ENCODE measurements at places on chromosomes 3 and 15. TPM values are rescaled to one million over a fixed set of nuclear protein-coding genes. Genes with fewer than 3 reads are reported as not detected.

The NR1I2 gene
- total RNA-seq = not detected

The EFHB gene
- 1.5 TPM for total RNA-seq

The SENP8 gene
- total RNA-seq = 1.9 TPM

The HCN4 gene
- not detected for total RNA-seq

The NAA80 gene
- total RNA-seq = 25.7 TPM

The TMCC1 gene
- 41.4 TPM for total RNA-seq

The OR5K2 gene
- total RNA-seq = not detected

The SLC27A2 gene
- 7.5 TPM for total RNA-seq

The DCUN1D1 gene
- total RNA-seq = 93.5 TPM

The TMC3 gene
- total RNA-seq = not detected

The CLRN1 gene
- not detected for total RNA-seq

The EFCC1 gene
- 0.24 TPM for total RNA-seq

The TJP1 gene
- 159 TPM for total RNA-seq

The CISH gene
- 2.7 TPM for total RNA-seq

The PLSCR2 gene
- not detected for total RNA-seq

The VPS39 gene
- 57.6 TPM for total RNA-seq

The SERPINI1 gene
- 2.4 TPM for total RNA-seq

The ZNF774 gene
- 6.2 TPM for total RNA-seq

The CHRM5 gene
- not detected for total RNA-seq

The RSL24D1 gene
- 91.7 TPM for total RNA-seq

The MTHFS gene
- 33.6 TPM for total RNA-seq

The IGSF11 gene
- total RNA-seq = not detected

The SERPINI2 gene
- not detected for total RNA-seq

The NAALADL2 gene
- 10.6 TPM for total RNA-seq

The MYRIP gene
- total RNA-seq = not detected

The SCAANT1 gene
- total RNA-seq = not detected

The KLHL40 gene
- not detected for total RNA-seq

The SAMD7 gene
- not detected for total RNA-seq

The ACKR4 gene
- not detected for total RNA-seq

The VILL gene
- total RNA-seq = 14.7 TPM

The TERC gene
- total RNA-seq = 7.6 TPM

The CX3CR1 gene
- not detected for total RNA-seq

The TUSC7 gene
- not detected for total RNA-seq

The LRRC31 gene
- not detected for total RNA-seq

The COL6A6 gene
- not detected for total RNA-seq

The FAM3D gene
- not detected for total RNA-seq

The ZNF385D gene
- total RNA-seq = 0.28 TPM

The ANKRD63 gene
- total RNA-seq = not detected

The MYO5C gene
- total RNA-seq = 35.6 TPM

The CYP1A2 gene
- not detected for total RNA-seq

The RHCG gene
- total RNA-seq = 0.60 TPM

The PLA1A gene
- not detected for total RNA-seq

The MLH1 gene
- total RNA-seq = 35.2 TPM

The SNTN gene
- total RNA-seq = not detected

The RAD54L2 gene
- 22.6 TPM for total RNA-seq

The COL6A5 gene
- not detected for total RNA-seq

The ABHD17C gene
- 42.2 TPM for total RNA-seq

The KCNMB3 gene
- total RNA-seq = 7.4 TPM

The RTP1 gene
- not detected for total RNA-seq
